Activated naive CD4-positive, alpha-beta T cell treated with anti-CD3 and anti-CD28 coated beads, Interleukin-2, amount 50 U/mL, for 72 hours (primary cell): ENCODE measurements at places on chromosomes 6 and 20. TPM values are rescaled to one million over a fixed set of nuclear protein-coding genes. Genes with fewer than 3 reads are reported as not detected.

Gene ADAM33
- total RNA-seq: not detected

Gene TRIM38
- total RNA-seq: 39.8 TPM

Gene PRL
- not detected for total RNA-seq

GRCh38 chr6:127100510-127101140, 17.8 kb upstream of the RSPO3 start:
- DNase-seq: no peak
